ENCODE measurements at places on chromosomes 2 and 18.

GRCh38 chr18:22547807-22548561, 130.3 kb upstream of the CTAGE1 start:
- no peak for DNase-seq

- no peak for DNase-seq
These were observed 413.0 kb upstream of the MEX3C start for GRCh38 chr18:51610481-51610880.

DNA sequence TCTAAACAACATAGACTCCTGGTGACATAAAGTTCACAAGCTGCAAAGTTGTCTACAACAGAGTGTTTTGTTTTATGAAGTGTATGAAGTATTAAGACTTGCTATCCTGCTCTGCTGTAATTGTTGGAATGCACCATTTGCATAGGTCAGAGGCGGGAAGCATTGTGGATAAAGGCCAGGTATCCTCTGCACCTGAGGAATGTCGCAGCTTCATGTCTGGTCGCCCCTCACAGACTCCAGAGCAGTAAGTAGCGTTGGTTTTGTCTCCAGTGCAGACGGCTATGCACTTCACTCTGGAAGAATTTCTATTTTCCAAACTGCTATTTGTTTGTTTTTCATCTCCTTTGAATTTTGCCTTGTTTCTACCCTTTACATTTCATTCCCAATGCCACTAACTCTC, 63.1 kb downstream of the UNC80 start:
- DNase-seq = no peak

DNA sequence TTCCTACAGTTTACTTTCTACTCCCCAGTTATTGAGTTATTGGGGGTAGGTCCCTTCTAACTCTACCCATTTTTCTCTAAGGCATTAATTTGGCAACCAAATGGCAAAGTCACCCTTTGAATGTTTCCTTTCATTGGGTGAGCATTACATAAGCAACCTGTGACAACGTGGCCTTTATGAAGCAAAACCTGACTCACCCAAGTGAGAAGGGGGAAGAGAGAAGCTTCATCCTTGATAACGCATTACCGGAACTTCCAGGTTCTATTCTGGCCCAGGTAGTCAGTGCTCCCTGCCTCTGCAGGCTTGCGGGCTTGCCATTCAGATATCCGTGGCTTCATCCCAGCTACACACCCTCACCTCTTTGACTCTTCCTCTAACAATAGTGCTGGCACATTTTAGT, 39.1 kb upstream of the FAM124B start:
- DNase-seq = no peak

- no peak for DNase-seq
These were observed 17.5 kb upstream of the ILKAP start for GRCh38 chr2:238220892-238221521.

- no peak for DNase-seq
These were observed 103.6 kb upstream of the RMP24 start for GRCh38 chr18:35868915-35869314.

DNA sequence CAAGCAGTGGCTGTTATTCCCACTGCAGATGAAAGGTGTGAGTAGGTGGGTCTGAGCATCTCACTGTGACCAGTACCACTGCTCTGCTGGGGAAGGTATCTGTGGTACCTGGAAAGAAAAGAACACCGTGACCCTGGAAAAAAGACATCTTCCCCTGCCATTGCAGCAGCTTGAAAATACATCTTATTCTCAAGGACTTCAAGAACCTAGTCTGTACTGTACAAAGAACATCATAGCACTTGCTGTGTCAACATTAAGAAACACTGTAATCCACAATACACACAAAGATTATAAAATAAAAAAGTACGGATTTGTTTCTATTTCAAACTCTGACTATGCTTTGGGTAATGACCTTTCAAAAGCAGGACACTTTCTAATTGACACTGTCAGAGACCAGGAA, 28.9 kb downstream of the C2orf76 start:
- DNase-seq = no peak

- no peak for DNase-seq
These were observed 39.5 kb downstream of the NIFK start for GRCh38 chr2:121697108-121697631.

DNA sequence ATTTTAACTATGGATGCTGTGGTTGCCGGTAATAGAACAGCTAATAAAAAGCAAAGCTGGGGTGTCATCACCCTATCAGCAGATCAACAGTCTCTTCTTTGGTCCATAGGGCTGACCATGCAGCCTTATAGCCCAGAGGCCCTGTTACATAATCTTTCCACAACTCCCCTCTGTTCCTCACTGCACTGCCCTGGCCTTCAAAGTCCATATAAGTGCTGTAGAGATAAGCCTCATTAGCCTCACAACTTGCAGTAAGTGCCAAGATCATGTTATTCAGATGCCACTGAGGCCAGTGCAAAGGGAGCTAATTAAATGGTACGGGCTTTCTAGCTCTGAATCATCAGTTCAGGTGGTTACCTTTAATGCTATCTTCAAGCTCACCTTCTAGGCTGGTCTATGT, 89.7 kb upstream of the CXCR4 start:
- no peak for DNase-seq

GRCh38 chr18:35178260-35178659, 62.6 kb upstream of the ZNF397 start:
- DNase-seq = no peak

DNA sequence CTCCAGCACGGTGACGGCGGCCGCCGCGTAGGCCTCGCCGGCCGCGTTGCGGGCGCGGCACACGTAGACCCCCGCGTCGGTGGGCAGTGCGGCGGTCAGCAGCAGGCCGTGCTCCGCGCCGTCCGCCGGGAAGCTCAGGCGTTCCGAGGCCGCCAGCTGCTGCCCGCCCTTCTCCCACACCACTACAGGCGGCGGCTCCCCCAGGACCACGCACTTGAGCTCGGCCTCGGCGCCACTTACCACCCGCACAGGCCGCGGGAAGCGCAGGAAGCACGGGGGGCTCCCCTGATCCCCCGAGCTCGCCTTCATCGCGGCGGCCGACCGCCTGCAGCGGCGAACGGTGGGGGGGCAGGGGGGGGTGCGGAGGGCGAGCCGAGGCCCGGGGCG, 422 bp downstream of the OBSL1 start:
- no peak for DNase-seq

DNA sequence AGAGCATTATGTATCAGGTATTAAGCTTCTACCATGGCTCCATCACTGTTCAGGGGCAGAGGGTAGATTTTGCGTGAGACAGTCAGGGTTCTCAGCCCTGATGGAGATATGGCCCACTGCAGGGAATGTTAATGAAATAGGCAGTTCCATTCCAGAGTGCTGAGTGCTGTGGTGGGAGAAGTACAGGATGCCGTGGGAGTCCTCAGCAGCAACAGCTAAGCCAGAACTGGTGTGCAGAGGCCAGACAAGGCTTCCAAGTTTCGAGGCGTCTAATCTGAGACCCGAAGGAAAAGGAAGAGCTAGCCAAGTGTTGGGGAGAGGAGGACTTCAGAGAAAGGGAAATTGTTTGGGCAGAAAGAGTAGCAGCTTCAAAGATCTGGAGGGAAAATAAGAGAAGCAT, 30.2 kb upstream of the MAPRE2 start:
- DNase-seq = no peak

- DNase-seq = peak; percentile 47
These were observed 106.1 kb upstream of the ALKAL2 start for GRCh38 chr2:393711-394696.

GRCh38 chr2:18491577-18491976, 68.9 kb downstream of the RDH14 start:
- DNase-seq = no peak

DNA sequence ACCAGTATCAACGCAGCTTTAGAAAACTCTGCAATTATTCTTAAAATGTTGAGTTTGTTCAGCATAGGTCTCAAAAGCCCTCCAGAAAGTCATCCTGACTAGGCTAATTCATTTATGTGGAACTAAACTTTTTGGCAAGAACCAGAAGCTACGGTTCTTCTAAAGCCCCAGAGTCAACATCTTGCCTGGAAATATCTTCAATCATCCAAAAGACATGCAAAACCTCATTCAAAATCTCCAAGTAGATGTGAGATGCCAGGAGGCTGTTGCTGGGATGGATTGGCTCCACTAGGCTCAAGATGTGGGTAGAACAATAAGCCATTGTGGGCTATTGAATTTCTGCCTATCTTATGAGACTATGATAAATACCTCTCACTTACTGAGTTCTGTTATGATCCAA, 2.1 kb upstream of the SCG2 start:
- no peak for DNase-seq

DNA sequence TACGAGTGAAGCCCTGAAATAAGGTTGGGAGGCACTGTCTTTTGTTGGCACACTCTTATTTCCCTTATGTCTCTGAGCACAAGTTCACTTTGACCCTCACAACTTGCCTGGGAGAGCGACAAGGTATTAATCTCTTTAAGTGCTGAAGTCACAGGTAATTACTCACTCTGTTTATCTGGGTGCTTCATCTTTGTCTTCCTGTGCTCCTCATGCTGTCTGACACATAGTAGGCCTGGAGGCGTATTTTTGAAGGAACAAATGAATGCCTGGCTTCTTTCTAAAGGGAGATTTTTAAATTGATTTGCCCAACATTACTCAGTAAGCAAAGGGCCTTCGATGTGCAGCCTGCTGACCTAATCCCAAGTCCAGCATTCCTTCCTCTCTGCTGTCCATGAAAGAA, 507.1 kb upstream of the TNP1 start:
- DNase-seq = no peak

- peak; percentile 91 for DNase-seq
These were observed 182.7 kb upstream of the GLI2 start for GRCh38 chr2:120552800-120553481.

DNA sequence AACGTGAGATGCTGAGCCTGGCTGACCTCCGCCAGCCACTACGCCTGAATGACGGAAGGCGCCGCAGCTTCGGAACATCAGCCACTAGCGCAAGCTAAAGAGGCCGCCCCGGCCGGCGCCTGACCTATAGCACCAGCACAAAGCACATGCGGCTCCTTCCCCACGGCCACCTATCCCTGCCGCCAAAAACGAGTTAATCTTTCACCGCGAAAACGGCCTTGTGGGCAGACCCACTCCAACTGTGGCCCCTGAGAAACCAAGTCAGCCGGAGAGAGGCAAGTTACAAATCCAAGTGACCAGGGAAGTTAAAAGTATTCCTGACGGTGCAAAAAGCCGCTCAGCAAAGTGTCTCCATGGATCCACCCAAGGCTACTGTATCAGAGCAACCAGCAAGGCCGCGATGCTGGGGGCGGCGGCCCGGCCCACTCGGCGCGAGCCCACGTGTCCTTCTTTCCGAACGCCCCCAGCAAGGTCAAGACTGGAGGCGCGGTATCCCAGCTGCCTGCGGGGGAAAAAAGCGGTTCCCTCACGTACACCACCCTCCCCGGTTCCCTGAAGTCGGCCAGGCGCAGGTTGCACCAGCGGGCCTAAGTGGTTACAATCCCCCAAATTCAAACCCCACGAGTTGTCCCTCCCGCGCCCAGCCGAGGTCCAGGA, 575 bp downstream of the HSPD1 start:
- no peak for DNase-seq

DNA sequence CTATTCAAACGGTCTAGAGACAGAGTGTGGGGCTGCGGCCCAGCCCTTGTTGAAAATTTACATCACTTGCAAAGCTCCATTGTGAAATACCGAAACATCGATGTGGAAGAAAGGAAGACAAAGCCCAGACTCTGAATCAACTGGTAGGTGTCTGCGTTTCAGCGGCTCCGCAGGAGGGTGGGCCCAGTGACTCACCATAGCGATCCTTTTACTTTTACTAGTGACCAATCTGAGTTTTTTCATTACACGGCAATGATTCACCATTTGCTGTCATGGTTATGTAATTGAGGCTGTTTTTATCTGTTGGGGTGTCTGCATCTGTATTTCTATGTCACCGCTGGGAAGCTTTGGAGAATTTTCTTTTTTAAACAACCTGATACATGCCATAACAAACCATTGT, 66.6 kb upstream of the ODC1 start:
- no peak for DNase-seq

GRCh38 chr2:208415897-208416296, 9.3 kb downstream of the PTH2R start:
- DNase-seq = no peak

DNA sequence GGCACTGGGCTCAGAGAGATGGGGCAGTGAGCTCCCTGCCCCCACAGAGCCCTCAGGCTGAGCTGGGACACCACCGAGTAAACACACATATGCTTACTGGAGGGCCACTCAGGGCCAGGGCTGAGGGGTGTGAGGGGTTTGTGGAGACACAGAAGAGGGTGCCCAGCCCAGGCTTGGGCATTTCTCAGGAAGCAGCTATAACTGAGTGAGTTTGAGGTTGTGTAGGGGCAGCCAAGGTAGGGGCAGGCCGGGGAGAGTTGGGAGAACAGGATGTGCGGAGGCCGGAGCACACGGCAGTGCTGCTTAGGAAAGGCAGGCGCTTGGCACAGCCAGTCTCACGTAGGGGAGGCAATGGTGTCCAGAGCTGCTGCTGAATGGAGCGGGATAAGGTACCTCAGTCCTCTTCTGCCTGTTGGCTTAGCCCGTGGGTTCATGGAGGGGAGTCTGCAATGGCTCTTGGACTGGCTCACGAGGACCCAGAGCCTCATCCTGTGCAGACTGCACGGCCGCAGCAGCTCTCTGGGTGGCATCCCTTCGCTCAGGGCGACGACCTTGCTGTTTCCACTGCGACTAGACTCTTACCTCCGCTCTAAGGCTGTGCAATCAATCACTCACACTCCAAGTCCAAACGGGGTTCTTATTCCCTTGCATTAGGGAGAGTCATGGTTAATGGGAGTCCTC, 466.1 kb upstream of the HS6ST1 start:
- DNase-seq = no peak

DNA sequence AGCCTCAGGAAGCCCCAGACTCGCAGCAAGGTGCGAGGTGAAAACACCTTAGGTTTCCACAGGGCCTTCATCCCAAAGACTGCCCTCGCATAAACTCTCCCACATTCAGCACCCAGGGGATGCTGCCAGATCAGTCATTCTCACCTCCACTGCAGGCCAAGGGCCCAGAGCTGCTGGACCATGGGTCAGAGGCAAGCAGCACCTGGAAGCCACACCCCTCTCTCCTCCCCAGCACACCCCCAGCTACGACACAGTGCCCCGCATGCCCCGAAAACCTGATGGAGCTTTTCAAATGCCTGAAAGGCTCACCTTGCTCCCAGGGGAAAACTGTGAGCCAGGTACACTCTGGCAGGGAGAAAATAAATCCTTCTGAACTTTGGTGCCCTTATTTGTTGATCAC, 31.9 kb upstream of the LDLRAD4 start:
- no peak for DNase-seq

Measured in H1 (cell line).